H1 (cell line): ENCODE measurements at places on chromosomes 6 and 20. TPM values are rescaled to one million over a fixed set of nuclear protein-coding genes. Genes with fewer than 3 reads are reported as not detected.

DNA sequence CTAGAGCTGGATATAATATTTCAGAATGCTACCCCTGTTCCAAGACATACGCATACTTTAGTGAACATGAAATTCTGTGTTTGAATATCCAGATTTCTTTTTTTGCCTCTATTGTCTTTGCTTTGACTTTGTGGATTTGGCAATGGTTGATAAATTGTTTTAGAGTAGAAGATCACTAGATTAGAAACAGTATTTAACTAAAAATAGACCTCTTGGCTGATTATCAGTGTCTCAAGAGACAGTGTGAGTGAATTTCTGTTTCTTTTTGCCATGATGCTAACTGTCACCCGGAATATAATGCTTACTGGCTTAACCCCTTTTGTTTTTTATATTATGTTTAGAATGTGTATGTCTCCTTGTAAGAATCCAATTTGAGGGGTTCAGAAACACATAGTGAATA is 102.5 kb downstream of the PLCB1 start:
- no peak overlapping the region for H3K27ac ChIP-seq
- DNase-seq = no peak
- no peak overlapping the region for H3K4me3 ChIP-seq
- no peaks in the 10 kb centered on the region for H3K4me1 ChIP-seq
- H3K27me3 ChIP-seq = no peaks in the 10 kb centered on the region

- no peaks in the 10 kb centered on the region for H3K27me3 ChIP-seq
- H3K27ac ChIP-seq = no peak overlapping the region
- peaks cover 17% of the 10 kb centered on the region for H3K36me3 ChIP-seq
- no peak overlapping the region for H3K4me3 ChIP-seq
- H3K4me1 ChIP-seq = no peaks in the 10 kb centered on the region
- DNase-seq = no peak
Measured at GRCh38 chr20:37991157-37991866, 41.9 kb downstream of the TTI1 start.

DNA sequence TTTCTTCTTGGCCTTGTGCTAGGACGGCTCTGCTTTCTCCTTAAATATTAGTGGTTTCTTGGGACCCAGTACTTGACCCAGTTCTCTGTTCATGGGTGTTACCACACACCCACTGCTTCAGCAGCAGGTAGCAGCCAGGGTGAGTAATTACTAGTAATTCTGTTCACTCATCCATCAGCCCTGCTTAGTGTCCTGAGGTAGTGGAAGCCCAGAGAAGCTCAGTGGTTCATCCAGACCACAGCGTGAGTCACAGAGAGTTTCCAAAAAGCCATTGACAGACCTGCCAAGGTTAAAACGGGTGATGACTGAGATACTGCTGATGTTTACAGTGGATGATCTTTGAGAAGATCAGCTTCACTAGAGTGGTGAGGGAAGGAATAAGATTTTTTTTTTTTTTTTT is 51.7 kb upstream of the HINT3 start:
- no peaks in the 10 kb centered on the region for H3K36me3 ChIP-seq
- no peak overlapping the region for H3K4me3 ChIP-seq
- no peak for DNase-seq
- no peaks in the 10 kb centered on the region for H3K4me1 ChIP-seq
- no peak overlapping the region for H3K27ac ChIP-seq
- no peaks in the 10 kb centered on the region for H3K27me3 ChIP-seq

- H3K4me1 ChIP-seq = no peaks in the 10 kb centered on the region; the same call in 1 of the 2 replicates
- no peaks in the 10 kb centered on the region for H3K36me3 ChIP-seq
- no peak overlapping the region for H3K4me3 ChIP-seq
- no peak overlapping the region for H3K27ac ChIP-seq
- no peak for DNase-seq
- H3K27me3 ChIP-seq = no peaks in the 10 kb centered on the region
Measured at GRCh38 chr20:49400904-49401303, 81.6 kb downstream of the KCNB1 start.

- no peaks in the 10 kb centered on the region for H3K36me3 ChIP-seq
- no peak overlapping the region for H3K4me3 ChIP-seq
- no peaks in the 10 kb centered on the region for H3K4me1 ChIP-seq
- H3K27me3 ChIP-seq = no peaks in the 10 kb centered on the region
- DNase-seq = no peak
Measured at GRCh38 chr20:62566771-62567170, 75.5 kb upstream of the SLCO4A1 start.

TRIM31 gene
- not detected in 2 replicates for total RNA-seq

PRKN gene
- total RNA-seq = 0.08 and 0.13 TPM in 2 replicates

UNC93A gene
- not detected in 2 replicates for total RNA-seq
